ENCODE measurements at places on chromosomes 5 and 9.

- no peak for DNase-seq
Measured at GRCh38 chr5:9654886-9655285, 24.7 kb upstream of the TAS2R1 start.

- DNase-seq: no peak
Measured at GRCh38 chr5:174636094-174636493, 88.3 kb upstream of the MSX2 start.

DNA sequence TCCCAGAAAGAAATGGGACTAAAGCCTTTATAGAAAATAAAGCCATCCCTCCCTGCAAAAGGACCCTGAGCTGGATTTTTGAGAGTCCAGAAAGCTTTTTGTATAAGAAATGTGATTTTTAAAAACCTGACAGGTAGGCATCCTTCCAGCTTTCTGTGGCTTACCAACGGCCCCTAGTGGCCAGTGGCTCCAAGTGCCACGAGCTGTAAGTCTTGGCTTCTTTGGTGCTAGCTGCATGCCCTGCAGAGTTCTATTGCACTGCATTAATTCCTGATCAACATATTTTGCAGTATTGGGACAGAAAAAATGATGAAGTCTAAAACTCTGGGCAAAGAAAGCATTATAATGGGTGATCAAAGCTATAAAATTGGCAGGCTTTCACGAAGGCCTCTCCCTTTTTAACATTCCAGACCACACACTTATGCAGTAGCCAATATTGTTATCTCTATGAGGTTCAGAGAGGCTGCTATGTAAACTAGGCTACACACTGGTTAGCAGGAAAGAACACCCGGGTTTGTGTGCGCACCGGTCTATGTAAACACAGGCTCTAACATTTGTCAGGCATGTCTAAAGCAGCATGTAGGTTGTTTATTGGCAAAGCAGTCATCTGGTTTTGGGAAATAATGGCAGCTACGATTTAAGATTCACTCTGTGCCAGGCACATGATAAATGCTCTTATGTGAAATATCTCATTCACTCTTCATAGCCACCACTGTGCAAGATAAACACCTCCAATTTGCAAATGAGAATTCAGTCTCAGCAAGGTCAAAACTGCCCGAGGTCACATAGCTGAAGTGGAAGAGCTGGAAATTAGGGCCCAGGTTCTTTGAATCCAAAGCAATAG lies 55.2 kb downstream of the NMUR2 start:
- DNase-seq: no peak

- DNase-seq: no peak
Measured at GRCh38 chr9:96071076-96071814, 195.8 kb downstream of the ERCC6L2 start.

DNA sequence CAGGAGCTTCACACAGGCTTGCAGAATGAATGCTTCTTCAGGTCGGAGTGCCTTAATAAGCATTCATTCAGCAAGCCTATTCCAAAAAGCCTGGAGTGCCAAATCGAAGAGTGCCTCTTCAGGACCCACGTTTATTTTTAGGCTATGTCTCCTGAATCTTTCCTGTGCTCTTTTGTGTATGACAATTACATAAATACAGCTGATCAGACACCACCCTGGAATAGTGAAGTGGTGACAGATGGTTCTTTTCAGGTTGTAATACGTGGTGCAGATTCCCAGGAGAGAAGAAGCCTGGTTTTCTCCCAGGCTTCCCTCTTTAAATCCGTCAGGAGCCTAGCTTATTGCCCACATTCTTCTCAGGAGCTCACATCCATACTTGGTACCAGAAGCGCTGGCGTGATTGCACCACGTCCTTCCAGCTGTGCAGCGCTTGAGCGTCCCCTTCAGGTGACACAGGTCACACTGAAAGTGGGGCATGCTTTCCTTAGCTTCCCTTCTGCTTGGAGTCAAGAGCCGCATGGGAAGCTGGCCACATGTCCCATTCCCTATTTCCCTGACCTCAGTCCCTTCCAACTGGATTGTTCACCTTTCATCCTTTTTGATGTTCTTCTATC lies 123.1 kb downstream of the ADCY2 start:
- peak; percentile 71 for DNase-seq

DNA sequence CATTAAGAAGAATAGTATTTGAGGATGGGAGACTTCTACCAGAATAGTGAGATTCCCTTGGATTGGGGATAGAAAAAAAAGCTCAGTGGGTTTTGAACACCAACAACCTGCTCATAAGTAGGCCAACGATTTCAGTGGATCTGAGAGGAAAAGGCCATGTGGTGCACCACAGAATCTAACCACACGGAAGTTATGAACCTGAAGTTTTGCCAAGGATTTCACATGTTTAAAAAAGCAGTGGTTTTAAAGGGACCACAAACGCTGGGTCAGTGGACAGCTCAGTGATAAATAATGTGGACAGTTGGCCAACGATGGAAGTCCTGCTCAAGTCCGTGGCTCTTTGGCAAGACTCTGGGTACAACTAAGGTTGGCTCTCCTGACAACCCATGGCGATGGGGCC lies 107.2 kb upstream of the TXNDC8 start:
- DNase-seq: no peak

GRCh38 chr9:126490214-126490631 lies 123.5 kb upstream of the LMX1B start:
- no peak for DNase-seq

Data from NCI-H1694 (cell line).